Stimulated activated CD8-positive, alpha-beta memory T cell treated with anti-CD3 and anti-CD28 coated beads, Interleukin-7, amount 100 ng/mL, for 4 hours (primary cell): ENCODE measurements at places on chromosomes 5 and 9.

DNA sequence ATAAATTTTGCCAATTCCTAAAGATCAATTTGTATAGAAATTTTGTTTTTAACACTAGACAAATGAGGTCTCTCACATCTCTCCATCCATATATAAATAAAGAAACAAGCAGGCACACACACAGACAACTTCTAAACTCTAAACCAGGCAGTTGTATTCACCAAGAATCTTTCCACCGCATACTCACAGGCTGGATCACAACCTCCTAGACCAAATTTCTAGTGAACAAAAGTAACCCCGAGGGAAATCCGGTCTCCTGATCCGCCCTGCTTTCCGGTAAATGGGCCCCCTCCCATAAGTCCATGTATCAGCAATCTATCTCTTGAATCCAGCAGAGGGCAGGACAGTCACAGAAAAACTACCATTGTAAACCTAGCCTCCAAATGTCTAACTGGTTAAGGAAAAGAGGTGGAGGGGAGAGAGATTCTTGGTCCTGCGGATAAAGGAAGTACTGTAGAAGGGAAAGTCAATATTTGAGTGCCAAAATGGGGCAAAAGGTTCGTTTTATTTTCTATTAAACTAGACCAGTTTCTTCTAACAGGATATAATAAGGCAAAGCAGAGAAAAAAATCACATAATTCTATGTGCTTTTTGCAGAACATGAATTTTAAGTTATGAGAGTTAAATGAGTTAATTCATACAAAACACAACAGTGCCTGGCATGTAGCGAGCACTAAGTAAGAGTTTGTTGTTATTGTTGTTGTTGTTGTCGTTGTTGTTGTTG lies 4.8 kb upstream of the SMU1 start:
- peak; percentile 24 for DNase-seq

GRCh38 chr5:54018438-54018837 lies 291.9 kb downstream of the ARL15 start:
- no peak for DNase-seq

GRCh38 chr9:131986576-131986975 lies 93.1 kb downstream of the MED27 start:
- no peak for DNase-seq

DNA sequence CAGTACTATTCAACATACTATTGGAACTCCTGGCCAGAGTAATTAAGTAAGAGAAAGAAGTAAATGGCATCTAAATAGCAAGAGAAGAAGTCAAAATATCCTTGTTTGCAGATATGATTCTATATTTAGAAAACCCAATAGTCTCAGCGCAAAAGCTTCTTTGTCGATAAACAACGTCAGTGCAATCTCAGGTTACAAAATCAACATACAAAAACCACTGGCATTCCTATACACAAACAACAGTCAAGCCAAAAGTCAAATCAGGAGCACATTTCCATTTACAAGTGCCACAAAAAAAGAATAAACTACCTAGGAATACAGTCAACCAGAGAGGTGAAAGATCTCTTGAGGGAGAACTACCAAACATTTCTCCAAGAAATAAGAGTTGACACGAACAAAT lies 1901.9 kb upstream of the ACO1 start:
- no peak for DNase-seq

GRCh38 chr5:132224716-132225115 lies 2.9 kb downstream of the P4HA2 start:
- no peak for DNase-seq

- no peak for DNase-seq
Observed at GRCh38 chr9:9275601-9276000, 1337.2 kb downstream of the PTPRD start.

DNA sequence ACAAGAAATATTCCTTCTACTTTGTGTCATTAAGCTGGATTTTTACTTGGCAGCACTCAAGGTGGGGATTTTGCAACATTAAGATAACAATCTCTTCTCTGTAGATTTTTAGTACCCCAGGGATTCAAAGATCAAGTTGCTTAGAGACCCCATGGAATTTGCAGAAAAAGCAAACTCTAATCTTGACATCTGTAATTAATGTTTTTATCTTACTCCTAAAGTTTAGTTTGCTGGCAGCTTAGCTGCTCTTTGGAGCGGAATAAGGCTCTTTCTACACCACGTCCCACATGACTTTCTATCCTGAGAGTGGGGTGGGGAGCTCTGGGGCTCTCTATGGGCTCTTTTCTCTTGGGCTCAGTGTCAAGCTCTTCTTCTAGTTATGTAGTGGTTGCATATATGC lies 21.7 kb upstream of the SPDL1 start:
- no peak for DNase-seq

DNA sequence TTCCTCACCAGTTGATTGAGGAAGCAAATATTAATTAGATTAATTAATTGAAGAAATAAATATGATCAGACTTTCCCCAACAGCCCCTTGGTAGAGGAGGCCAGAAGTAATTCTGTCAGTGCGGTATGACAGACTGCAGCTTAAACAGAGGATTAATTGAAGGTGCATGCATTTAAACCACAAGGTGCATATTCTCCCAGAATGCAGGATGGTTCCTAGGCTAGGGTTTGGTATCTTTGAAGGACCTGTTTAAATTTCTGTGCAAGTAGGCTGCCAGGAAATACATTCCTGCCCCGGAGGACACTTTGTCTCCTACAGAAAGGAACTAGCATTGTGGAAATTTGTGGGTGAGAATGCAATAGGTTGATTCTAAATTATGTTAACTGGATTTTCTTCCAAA lies 50.5 kb upstream of the PALM2AKAP2 start:
- no peak for DNase-seq

- no peak for DNase-seq
Observed at GRCh38 chr9:121612511-121612998, 38.9 kb upstream of the DAB2IP start.

GRCh38 chr5:115430374-115430773 lies 114.2 kb downstream of the FEM1C start:
- DNase-seq = no peak

DNA sequence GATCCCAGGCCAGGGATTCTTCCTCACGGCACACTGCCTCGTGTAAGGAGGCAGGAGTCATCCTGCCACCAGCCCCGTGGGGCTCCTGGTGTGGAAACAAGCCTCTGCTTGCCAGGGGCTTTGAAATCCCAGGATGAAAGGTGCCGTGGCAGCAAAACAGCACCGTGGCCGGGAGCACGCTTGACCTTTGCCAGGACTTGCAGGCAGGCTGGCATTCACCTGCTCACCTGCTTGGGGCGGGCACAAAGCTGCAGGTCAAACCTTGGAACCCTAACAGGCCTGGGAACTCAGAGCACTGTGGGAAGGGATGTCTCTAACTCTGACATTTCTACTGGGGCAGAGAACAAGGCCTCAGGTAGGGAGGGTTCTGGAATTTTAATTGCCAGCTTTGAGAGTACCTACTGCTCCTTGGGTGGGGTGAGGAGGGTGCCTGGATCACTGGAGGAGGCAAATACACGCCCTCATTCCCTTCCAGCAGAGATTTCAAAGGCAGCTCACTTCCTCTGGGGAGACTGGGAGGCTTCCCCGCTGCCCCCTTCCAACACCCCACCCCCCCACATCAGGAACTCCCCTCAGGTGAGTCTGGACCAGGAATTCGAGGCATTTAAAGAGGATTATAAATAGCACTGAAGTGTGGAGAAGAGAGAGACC lies 45.6 kb upstream of the STXBP1 start:
- no peak for DNase-seq

- no peak for DNase-seq
Observed at GRCh38 chr5:97071101-97071500, 71.3 kb downstream of the LIX1 start.

DNA sequence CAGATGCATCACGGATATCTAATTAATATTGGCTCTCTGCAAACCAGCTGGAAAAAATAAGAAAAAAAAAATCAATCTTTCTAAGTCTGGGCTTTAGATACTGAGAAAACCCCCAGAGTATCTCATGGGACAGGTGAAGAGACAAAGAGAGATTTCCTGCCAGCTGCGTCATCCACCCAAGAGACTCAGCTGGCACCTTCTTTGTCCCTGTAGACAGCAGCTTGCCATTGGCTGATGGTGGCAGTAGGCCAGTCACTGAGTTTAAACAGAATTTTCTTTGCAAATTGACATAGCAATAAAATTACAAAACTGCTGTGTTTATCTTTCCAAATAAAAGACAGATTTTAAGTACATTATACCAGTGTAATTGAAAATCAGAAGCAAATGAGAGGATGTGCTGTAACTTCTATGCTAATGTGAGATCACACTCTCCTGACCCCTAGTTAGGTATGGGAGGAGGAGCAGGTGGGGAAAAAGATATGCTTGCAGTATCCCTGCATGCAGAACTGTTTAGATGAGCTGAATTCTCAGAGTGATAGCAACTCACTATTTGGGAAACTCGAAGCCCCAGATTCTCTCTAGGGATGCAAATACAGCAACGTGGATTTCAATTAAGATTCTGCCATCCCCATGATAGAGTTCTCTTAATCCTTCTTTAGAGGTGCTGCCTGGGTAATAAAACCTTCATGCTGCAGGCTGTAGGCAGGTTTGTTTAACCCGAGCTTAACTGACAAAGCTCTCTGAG lies 72.2 kb downstream of the NMUR2 start:
- no peak for DNase-seq

DNA sequence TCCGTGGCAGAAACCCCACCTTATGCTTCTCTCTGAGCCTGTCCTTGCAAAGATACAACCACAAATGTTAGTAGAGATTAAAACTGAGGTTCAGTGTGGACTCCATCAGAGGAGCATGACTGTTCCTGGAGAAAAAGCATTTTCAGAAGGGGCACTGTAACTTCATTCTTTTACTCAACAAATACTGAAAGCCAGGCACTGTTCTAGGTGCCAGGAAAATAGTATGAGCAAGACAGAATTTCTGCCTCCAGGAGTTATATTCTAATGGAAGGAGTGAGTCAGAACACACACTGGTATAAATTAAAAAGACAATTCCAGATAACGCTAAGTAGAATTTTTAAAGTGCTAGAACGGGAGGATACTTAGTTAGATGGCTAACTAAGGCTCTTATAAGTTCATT lies 251.4 kb upstream of the GAS1 start:
- no peak for DNase-seq

- DNase-seq = no peak
Observed at GRCh38 chr9:111762556-111762955, 32.2 kb downstream of the SHOC1 start.

- DNase-seq = no peak
Observed at GRCh38 chr9:104836235-104836634, 72.3 kb downstream of the NIPSNAP3B start.

DNA sequence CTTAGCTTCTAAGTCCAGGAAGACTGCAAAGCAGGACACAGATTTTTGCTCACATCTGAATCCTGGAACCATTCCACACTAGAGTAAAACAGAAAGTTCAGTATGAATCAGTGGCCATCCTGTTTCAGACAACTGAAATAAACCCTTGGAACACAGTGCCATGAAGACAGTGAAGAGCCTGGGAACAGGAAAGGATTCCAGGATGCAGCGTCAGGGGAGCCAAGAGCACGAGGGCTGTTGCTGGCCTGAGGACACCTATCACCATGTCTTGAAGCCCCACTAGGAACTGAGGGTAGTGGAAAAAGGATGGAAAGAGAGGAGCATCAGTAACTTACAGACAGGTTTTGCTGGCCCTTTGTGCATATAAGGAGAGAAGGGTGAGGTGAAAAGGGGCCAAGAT lies 115.3 kb upstream of the FSTL4 start:
- DNase-seq = no peak

- no peak for DNase-seq
Observed at GRCh38 chr5:3187771-3188425, 407.7 kb upstream of the IRX1 start.

DNA sequence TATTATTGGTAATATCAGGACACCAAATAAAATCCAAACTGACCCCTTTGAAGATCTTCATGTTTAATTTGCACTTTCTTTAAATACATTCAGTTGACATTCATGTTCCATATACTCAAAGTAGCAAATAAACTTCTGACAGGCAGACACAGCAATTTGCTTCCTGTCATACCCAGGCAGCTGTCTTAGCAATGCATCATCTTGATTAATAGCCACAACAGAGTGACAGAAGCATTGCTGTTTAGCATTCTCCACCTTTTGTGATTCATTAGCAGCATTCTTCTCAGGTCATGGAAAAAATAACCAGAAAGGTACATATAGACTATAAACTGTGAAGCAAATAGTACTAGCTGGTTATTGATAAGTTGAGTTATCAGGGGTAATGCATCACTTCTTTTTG lies 366.8 kb downstream of the CYLC2 start:
- DNase-seq = no peak

DNA sequence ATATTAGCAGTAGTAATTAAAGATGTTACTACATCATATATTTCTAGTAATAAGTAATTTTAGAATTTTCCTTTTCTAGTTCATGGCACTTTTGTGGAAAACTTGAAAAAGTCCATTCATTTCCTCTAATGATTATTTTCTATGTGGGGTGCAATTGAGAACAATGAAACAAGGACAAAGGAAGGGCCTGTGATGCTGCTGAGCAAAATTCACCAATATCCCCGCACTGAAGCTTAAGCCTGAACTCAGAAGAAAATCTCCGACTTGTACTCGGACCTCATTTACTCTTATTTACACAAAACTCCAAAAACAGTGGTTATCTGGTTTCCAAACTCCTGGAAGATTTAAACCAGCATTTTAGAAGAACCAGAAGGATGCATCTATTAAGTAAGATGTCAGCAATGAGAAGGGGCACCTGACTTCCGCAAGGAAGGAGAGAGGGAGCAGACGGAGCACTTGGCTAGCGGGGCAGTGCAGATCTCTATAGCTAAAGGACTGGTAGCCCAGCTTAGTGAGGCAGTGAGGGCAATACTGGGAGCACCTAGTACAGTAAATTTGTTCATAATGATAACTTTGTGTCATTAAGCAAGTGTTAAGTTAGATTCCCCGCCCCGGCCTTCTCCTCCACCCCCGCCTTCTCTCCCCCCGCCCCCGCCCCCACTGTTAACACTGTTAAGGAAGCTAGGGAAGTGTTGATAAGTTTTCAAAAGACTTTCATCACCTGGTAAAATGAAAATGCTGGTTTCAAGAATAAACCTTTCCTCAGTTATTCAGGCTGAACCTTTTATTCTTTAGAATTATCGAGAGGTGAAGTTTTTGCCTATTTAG lies 123.3 kb downstream of the ZSWIM6 start:
- no peak for DNase-seq

DNA sequence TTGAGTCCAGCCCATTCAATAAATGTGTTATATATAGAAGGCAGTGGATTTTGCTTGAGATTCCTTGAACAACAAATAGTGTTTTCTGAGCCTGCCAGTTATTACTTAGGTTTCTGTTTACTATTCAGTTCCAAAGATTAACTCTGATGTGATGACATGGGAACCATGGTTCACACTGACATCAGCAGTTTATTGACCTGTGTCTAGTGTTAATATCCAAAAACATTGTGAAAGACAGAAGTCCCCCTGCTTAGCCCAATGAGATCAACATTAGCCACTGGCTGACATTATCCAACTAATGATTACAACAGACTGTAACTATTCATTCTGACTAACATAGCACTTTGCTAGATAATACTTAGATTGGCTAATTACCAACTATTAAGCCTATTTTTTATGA lies 14.9 kb downstream of the APBA1 start:
- no peak for DNase-seq

- DNase-seq = peak; percentile 39
Observed at GRCh38 chr5:52800394-52801213, 12.9 kb downstream of the ITGA1 start.
